Neural crest cell (in vitro differentiated cells): ENCODE measurements at places on chromosomes 11 and 22. TPM values are rescaled to one million over a fixed set of nuclear protein-coding genes. Genes with fewer than 3 reads are reported as not detected.
A peak's percentile ranks its signal among the peaks of the same experiment; 100 is the strongest.

APIP gene
- total RNA-seq = 25.1 and 29.8 TPM in 2 replicates

- no peaks in the 10 kb centered on the region for H3K27me3 ChIP-seq
- peaks cover 27% of the 10 kb centered on the region for H3K4me1 ChIP-seq
- H3K36me3 ChIP-seq = no peaks in the 10 kb centered on the region
- no peak overlapping the region for H3K27ac ChIP-seq
- DNase-seq = no peak
- no peak overlapping the region for H3K4me3 ChIP-seq
Observed at GRCh38 chr11:10500757-10501684, 40.0 kb downstream of the RNF141 start.

GRCh38 chr11:8339592-8340022, 75.9 kb upstream of the LMO1 start:
- no peaks in the 10 kb centered on the region for H3K36me3 ChIP-seq
- H3K27ac ChIP-seq = no peak overlapping the region
- peaks cover 27% of the 10 kb centered on the region for H3K4me1 ChIP-seq

- peaks cover 31% of the 10 kb centered on the region for H3K4me1 ChIP-seq
- no peak overlapping the region for H3K4me3 ChIP-seq
- H3K36me3 ChIP-seq = no peaks in the 10 kb centered on the region
- peak; percentile 93 for DNase-seq
Observed at GRCh38 chr11:19553683-19554333, 158.8 kb upstream of the NAV2 start.

GRCh38 chr11:111450480-111451320, 61.5 kb downstream of the BTG4 start:
- no peak for DNase-seq
- peaks cover 3% of the 10 kb centered on the region for H3K27me3 ChIP-seq
- H3K4me1 ChIP-seq = peaks cover 28% of the 10 kb centered on the region
- H3K36me3 ChIP-seq = no peaks in the 10 kb centered on the region
- H3K27ac ChIP-seq = peak overlapping the region; percentile 35
- H3K4me3 ChIP-seq = no peak overlapping the region

GRCh38 chr11:18745251-18745650, 19.3 kb upstream of the IGSF22 start:
- H3K27me3 ChIP-seq = no peaks in the 10 kb centered on the region
- DNase-seq = no peak
- H3K4me3 ChIP-seq = no peak overlapping the region

OR6T1 gene
- not detected in 2 replicates for total RNA-seq
